ENCODE measurements at places on chromosomes 4 and X.

- DNase-seq, result no peak
Measured at GRCh38 chr4:3789587-3789986, 23.4 kb downstream of the ADRA2C start.

DNA sequence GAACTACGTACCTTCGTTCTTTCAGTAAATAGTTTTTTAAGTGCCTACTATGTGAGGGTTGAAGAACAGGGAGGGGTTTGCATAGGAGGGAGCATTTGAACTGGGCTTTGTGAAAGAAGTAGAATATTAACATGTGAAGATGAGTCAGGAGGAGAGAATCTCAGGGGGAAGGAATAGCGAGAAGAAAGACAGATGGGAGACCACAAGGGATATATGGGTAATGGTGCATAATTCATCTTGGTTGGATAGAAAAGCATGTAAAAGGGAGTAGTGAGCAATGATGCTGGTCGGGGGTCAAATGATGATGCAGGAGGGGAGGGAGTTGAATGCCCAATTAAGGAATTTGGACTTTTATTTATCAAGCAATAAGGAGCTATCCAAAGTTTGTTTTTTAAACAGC lies 52.7 kb downstream of the TMEM164 start:
- no peak for DNase-seq

GRCh38 chr4:74309223-74309622 lies 953 bp downstream of the EPGN start:
- no peak for DNase-seq

GRCh38 chr4:102324730-102325129 lies 20.6 kb downstream of the SLC39A8 start:
- peak; percentile 9 for DNase-seq

GRCh38 chr4:161208564-161208963 lies 955.2 kb downstream of the FSTL5 start:
- no peak for DNase-seq

DNA sequence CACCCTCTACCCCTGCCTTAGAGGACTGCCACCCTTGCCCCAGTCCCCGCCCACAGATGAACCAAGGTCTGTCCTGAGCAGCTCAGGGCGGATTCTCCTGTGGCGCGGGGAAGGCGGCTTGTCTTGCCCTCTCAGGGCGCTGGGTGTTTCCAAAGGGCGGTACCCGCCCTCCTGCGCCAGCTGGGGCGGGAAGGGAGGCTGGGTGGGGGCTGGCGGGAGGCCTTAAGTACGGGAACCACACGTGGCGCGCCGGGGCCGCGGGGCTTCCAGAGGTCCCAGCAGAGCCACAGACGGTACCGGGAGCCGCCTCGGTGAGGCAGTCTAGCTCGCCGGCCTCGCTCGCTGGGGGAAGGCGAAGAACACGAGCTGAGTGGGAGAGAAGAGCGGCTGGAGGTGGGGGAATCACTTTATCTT lies 361.1 kb downstream of the MID1IP1 start:
- DNase-seq, result peak; percentile 48

All from tongue (tissue), 3 donors.